Psoas muscle (tissue), 8 donors: ENCODE measurements at places on chromosomes 12 and 14. TPM values are rescaled to one million over a fixed set of nuclear protein-coding genes. Genes with fewer than 3 reads are reported as not detected.

The EIF2S3B gene
- total RNA-seq: 0.24 TPM

The KRT3 gene
- not detected for total RNA-seq

The NDRG2 gene
- 714 TPM for total RNA-seq

The CELA1 gene
- total RNA-seq: not detected

The BLTP3B gene
- 22.4 TPM for total RNA-seq

The MYRFL gene
- not detected for total RNA-seq

DNA sequence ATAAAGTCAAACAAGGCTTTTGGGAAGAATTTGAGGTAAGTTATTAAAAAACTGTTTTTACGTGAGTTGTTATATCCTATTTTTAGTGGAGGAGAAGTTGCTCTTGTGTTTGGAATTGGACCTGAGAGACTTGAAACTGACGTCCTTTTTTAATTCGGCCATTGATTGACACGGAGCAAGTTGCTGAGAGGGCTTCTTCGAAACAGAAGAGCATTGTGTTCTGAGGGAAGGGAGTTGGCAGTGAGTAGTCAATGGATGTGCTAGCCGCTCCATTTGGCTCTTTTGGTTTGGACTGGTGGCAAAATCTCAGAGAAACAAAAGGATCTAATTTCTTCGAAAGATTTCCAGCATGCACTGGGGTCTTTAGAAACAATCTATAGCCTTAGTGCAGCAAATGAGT, 37.3 kb downstream of the PTPN11 start:
- DNase-seq: no peak

- DNase-seq: no peak
Measured at GRCh38 chr12:131776237-131776889, 51.8 kb upstream of the MMP17 start.

DNA sequence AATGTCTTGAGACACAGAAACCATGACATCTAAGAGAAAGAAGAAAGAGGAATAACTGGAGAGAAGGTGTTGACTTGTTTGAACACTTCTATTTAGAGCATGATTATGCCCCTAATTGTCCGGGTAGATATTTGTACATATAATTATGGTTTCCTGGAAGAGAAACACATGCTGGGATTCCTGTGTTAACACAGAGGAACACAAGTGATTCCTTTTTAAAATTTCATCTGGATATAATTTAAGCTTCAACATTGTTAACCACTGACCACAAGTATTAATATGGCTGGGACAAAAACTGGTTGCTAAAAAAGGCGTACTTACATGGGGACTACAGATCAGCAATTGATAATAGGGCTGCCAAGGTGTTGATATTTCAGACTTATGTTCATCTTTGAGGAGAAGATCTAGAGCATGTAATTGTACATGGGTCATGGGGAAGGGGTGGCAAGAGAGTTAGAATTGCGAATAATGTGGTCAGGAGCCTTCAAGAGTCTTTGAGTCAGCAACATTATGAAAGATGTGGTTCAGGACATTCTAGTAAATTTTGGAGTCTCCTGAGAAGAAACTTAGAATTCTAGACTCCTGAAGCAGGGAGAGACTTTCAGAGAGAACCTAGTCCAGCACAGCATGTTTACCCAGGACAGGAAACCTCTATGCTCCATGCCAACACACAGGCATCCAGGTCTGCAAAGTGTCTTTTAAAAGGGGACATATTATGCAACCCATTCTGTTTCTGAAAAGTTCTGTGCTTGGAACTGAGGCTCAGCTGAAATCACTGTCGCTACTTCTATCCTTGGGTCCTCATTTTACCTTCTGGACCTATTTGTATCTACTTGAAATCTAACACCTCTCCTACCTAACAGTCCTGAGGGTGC, 56.5 kb downstream of the SLC38A1 start:
- DNase-seq: no peak

DNA sequence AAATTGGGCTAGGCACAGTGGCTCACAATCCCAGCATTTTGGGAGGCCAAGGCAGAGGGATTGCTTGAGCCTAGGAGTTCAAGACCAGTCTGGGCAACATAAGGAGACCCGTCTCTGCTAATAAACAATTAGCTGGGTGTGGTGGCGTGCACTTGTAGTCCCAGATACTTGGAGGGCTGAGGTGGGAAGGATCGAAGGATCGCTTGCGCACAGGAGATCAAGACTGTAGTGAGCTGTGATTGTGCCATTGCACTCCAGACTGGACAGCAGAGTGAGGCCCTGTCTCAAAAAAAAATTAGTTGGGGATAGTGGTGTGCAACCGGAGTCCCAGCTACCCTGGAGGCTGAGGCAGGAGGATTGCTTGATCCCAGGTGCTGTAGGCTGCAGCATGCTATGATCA, 38.7 kb upstream of the BCL7A start:
- DNase-seq: no peak

GRCh38 chr14:96067985-96068930, 29.1 kb downstream of the C14orf132 start:
- no peak for DNase-seq

DNA sequence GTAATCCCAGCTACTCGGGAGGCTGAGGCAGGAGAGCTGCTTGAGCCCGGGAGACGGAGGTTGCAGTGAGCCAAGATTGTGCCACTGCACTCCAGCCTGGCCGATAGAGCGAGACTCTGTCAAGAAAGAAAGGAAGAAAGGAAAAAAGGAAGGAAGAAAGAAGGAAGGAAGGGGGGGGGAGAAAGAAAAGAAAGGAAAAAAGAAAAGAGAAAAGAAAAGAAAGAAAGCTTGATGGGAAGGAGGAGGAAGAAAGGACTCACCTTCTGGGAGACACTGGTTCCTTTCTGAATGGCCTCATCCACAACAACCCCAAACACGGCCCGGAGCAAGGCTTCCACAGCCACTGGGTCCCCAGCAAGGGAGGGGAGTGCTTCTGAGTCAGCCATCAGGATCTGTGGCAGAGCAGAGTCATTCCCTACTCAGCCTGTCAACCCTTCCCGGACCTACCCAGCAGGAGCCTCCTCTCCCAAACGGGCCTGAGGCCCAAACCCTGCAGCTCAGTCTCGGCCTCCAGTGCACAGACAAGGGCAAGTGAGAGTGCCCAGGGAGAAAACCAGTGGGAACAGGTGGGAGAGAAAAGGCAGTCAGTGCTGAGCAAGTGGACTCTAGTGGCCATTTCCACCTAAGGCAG, 7.3 kb upstream of the ZNF740 start:
- DNase-seq: no peak

- DNase-seq: no peak
Measured at GRCh38 chr14:53696217-53696965, 260.2 kb downstream of the BMP4 start.

GRCh38 chr14:30194741-30195148, 267.1 kb upstream of the PRKD1 start:
- no peak for DNase-seq

DNA sequence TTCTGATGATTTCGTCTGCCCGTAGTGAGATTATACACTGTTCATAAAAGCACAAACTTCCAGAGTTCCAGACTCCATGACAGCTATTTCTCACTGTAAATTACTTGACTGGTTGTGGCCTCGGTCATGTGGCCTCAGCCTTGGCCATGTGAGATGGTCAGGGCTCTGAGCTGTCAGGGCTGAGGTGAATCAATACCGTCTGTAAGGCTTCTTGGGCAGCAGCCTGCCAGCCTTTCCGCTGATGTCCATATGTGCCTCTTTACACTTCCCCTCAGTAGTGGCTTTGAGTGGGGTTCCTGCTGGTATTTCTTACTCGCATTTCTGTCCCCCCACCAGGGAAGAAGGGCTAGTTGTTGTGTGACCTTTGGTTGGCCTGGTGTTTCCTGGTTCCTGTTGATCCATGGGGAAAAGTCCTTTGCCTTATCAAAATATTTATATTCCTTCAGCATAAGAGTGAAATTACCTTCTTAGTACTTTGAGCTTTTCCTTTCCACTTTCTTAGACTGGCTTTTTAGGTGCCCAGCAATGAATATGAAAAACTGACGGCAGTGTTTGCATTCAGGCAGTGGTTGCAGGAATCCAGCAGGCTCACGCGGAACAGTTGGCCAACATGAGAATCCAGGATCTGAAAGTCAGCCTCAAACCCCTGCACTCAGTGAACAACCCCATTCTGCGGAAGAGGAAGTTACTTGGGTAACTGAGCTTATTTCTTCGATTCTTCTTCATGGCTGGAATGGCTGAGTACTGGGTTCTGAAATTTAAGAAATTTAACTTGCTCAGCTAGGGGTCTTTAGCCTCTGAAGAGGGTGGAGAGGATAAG, 46.1 kb downstream of the MAPKAPK5 start:
- DNase-seq: no peak

DNA sequence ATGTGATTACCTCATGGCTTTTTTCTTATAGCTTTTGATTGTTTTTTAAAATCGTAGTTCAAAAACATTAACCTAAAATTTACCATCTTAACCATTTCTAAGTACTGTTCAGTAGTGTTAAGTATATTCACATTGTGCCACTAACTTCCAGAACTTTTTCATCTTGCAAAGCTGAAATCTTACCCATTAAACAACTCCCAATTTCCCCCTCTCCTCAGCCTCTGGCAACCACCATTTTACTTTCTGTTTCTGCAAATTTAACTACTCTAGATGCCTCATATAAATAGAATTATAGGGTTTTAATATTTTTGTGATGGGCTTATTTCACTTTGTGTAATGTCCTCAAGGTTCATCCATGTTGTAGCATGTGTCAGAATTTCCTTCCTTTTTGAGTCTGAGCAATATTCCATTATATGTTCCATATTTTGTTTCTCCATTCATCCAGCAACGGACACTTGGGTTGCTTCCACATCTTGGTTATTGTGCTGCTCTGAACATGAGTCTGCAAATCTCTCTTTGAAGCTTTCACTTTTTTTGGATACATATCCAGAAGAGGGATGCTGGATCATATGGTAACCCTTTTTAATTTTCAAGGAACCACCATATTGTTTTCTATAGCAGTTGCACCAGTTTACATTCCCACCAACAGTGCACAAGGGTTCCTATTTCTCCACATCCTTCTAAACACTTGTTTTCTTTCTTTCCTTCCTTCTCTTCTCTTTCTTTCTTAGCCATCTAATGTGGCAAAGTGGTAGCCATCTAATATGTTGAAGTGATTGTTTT, 5.0 kb downstream of the HIF1A start:
- DNase-seq: no peak

GRCh38 chr14:37559386-37559785, 35.7 kb downstream of the FOXA1 start:
- DNase-seq: no peak

- no peak for DNase-seq
Measured at GRCh38 chr14:101859538-101859902, 98.0 kb downstream of the PPP2R5C start.

- DNase-seq: no peak
Measured at GRCh38 chr12:116408489-116409250, 131.2 kb upstream of the MED13L start.

DNA sequence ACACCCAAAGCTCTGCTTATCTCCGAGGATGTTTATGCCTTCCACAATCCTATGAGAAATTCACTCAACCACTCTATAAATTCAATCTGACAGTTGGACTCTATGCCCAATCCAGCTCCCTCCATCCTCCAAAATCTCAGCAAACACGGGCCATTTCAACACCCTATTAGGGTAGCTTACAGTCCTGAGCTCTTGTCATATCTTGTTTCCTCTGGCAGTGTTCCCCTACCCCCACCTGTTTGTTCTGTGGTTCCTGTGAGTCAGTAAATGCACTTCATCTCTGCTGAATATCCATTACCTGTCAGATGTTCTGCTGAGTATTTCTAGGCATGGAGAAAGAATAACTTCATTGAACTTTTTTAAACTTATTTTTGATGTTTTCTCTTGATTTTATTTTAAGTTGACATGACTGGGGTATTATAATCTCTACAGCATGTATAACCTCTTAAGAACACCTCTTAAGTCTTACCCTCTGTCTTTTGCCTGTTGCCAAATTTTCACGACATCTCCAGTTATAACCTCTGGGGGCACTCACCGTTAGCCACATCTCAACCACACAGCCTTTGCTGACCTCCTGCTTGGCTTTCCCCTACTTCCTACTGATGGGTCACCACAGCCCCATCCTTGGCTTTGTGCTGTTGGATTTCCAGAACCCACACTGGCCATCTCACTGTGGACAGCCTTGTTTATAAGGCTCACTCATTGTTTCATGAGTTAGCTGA, 317.0 kb upstream of the TMPO start:
- DNase-seq: no peak

- no peak for DNase-seq
Measured at GRCh38 chr12:122195405-122195804, 8.1 kb upstream of the B3GNT4 start.

DNA sequence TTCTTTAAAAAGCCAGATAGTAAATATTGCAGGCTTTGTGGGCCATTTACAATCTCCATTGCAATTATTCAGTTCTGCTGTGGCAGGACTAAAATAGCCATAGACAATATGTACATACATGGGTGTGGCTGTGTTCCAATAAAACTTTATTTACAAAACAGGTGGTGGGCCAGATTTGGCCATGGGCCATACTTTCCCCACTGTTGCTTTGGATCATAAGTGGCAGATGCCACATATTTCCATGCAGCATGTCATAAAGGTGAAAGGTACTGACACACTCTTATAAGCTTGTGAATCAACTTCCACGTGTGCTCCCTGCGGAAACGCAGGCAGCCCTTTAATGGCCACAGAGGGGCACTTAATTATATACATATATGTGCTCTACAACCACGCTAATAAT, 244.4 kb upstream of the FOXN3 start:
- no peak for DNase-seq

- no peak for DNase-seq
Measured at GRCh38 chr12:79873201-79873600, 61.7 kb downstream of the PPP1R12A start.

DNA sequence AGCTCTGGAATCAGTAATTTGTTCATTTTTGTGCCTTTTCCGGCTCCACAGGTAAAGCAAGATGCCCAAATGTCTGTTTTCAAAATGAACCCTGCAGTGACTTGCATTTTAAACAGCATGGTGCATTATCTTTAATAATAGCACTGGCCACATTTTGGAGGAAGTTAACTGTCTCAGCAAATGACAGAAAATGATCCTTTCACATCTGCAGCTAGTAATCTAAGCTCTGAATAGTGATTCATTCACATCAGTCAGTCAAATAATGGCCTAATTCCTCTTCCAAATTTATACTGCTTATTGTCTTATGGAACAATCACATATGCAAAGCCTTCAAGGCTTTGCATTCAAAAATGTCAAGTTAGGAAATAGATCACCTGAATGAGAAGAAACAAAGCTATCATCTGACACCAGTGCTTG, 75.6 kb downstream of the PPM1H start:
- no peak for DNase-seq
